Spinal cord (tissue), 10 donors: ENCODE measurements at places on chromosomes 11 and 22. TPM values are rescaled to one million over a fixed set of nuclear protein-coding genes. Genes with fewer than 3 reads are reported as not detected.

Gene LRRC32
- total RNA-seq = 31.8 TPM

DNA sequence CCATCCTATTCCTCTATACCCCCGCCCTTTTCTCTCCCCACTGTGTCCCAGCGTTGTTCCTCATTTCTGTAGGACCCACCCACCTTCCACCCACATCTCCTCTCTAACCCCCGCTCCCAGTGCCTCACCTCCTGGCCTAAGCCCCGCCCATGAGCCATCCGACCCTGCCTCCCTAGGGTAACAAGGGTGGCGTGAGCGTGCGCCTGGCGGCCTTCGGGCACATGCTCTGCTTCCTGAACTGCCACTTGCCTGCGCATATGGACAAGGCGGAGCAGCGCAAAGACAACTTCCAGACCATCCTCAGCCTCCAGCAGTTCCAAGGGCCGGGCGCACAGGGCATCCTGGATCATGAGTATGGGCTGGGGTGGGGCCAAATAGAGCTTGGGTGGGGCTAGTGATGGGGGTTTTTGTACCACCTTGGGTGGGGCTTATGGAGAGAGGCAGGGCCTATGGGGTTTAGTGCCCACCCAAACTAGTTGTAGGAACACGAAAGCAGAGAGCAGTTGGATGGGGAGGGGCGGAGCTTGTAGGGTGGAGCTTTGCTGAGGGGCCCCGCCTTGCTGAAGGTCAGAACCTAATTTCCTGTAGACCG lies 4.5 kb downstream of the INPP5J start:
- H3K4me1 ChIP-seq = peaks cover 20% of the 10 kb centered on the region
- H3K36me3 ChIP-seq = peaks cover 24% of the 10 kb centered on the region
- DNase-seq = no peak

Gene GUCY1A2
- 25.2 TPM for total RNA-seq

Gene GPHA2
- total RNA-seq = 3.5 TPM

Gene MPZL2
- total RNA-seq = 19.5 TPM

- H3K27ac ChIP-seq = no peak overlapping the region
- DNase-seq = no peak
- no peak overlapping the region for H3K4me3 ChIP-seq
- H3K27me3 ChIP-seq = no peaks in the 10 kb centered on the region
These were observed 5.6 kb downstream of the PLA2G3 start for GRCh38 chr22:31134688-31135087.

- DNase-seq = no peak
- H3K4me3 ChIP-seq = no peak overlapping the region
- no peaks in the 10 kb centered on the region for H3K36me3 ChIP-seq
These were observed 333.6 kb upstream of the NCAM1 start for GRCh38 chr11:112627588-112628045.

- H3K4me3 ChIP-seq = no peak overlapping the region
- no peaks in the 10 kb centered on the region for H3K36me3 ChIP-seq
- H3K27me3 ChIP-seq = no peaks in the 10 kb centered on the region
- no peak for DNase-seq
- H3K27ac ChIP-seq = no peak overlapping the region
- H3K4me1 ChIP-seq = peaks cover 28% of the 10 kb centered on the region
These were observed 129.4 kb downstream of the TENM4 start for GRCh38 chr11:79311461-79311860.
